Esophagus squamous epithelium (tissue), 5 donors: ENCODE measurements at places on chromosomes 5 and 9.

DNA sequence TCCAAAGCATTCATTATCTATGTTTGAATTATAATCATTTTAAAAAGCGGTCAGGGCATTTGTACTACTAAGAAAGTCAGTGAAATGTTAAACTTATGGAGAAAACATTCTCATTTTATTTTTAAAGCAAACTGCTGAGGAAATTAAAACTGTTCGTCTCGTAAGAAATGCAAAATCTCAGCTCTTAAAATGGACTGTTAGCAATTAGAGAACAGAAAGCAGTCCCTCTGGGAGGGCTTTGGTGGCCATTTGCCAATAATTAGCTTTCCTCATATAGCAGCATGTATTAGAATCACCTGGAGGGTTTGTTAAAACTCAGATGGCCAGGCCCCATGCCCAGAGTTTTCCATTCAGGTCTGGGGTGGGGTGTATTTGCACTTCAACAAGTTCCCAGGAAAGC, 120.7 kb upstream of the RASEF start:
- DNase-seq, result no peak

DNA sequence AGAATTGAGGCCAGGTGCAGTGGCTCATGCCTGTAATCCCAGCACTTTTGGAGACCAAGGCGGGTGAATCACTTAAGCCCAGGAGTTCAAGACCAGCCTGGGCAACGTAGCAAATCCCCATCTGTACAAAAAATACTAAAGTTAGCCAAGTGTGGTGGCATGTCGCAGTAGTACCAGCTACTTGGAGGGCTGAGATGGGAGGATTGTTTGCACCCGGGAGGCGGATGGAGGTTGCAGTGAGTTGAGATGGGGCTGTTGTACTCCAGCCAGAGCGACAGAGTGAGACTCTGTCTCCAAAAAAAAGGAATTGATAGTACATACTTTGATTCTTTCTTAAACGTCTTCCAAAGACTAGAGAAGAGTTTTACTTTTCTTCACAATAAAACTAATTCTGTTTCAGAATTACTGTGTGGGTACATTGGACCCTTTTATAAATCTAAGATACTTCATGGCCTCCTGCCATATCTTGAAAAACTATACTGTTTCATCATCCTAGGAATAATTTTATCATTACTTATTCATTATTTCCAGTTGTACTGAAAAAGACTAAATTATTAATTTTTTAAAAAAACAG, 132.0 kb upstream of the GRHPR start:
- DNase-seq, result no peak

DNA sequence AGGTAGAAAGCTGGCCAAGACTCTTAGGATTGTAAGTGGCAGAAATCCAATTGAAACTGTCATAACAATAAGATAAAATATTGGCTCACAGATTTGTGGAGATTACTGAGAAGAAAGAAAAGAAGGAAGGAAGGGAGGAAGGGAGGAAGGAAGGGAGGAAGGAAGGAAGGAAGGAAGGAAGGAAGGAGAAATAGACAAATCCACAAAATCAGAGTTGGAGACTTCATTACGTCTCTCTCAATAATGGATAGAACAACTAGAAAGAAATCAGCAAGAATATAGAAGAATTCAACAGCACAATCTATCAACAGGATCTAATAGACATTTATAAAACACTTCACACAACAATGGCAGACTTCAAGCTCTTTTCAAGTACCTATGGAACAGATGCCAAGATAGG, 17.9 kb upstream of the PAM start:
- DNase-seq, result no peak

DNA sequence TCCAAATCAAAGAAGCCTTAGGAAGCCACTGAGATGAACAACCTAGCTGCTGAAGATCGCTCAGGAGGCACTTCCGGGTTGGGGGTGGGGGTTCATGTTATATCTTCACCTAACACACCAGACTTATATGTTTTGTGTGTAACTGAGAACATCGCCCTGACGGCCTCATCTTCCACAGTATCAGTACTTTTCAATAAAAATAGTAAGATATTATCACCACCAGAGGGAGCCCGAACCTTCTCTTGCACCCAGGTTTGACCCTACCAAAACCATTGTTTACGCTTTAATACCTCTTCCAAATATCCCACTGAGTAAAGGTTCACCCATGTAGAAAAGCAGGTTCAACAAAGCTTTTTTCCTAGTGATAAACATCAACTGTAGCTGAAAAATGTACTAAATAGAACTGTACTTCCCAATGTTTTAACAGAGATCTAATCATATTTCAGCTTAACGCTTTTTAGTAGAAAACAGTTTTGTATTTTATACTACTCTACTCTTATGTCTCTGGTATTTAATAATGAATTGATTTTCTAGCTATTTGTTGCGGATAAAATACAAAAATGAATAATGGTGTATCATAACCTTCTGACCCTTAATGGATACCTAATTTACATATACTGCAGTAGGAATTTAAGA, 244.0 kb downstream of the EPB41L4A start:
- no peak for DNase-seq

DNA sequence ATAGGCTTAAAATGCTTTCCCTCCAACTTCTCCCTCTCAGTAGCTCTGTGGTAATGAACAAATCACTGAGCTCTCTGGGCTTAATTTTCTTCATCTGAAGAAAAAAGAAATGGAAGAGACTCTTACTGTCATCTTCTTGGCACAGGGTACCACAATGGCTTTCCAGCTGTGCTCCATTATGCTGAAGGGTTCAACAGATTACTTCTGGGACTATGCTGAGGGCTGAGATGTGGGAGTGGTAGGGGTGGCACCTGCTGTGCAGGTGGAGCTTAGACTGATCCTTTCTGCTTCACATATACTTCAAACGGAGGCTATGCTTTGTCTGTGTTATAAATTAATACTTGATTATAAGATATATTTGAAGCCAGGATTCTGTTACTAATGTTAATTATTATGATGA, 840.2 kb upstream of the C9orf72 start:
- DNase-seq, result no peak

GRCh38 chr5:54272746-54273145, 37.6 kb downstream of the ARL15 start:
- DNase-seq, result no peak

- DNase-seq, result no peak
Measured at GRCh38 chr5:35859101-35859661, 2.5 kb downstream of the IL7R start.

DNA sequence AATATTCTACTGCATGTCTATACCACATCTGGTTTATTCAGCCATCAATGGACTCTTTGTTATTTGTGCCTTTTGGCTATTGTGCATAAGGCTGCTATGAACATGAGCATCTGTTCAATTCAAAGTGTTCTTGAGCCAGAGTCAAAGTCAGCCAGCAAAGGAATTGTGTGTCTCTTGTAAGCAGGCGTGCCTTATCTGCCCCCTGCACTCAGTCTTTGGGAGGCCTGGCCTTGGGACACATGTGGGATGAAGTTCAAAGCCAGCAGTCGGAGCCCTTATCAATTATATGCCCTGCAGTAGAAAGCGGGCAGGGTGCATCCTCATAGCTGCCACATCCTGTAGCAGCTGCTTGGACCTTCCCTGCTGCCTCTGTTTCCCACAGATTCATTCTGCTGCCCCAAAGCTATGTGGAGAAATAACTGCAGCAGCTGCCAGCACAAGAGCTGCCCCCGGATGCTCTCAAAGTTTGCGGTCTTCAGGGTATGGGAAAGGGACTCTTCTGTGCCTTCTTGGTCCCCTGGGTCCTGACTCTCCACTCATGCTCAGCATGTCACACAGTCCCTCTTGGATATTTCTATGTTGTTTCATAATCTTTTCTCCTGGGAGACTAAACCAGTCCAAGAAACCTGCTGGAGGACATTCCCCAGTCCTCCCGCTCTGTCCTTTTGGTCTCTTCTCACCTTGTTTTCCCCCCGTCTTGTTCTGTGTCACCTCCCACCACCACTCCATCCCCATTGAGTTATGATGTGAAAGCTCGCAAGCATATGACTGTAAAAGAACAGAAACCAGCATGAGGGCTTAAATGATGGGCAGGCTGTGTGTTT, 35.9 kb downstream of the STOM start:
- no peak for DNase-seq

DNA sequence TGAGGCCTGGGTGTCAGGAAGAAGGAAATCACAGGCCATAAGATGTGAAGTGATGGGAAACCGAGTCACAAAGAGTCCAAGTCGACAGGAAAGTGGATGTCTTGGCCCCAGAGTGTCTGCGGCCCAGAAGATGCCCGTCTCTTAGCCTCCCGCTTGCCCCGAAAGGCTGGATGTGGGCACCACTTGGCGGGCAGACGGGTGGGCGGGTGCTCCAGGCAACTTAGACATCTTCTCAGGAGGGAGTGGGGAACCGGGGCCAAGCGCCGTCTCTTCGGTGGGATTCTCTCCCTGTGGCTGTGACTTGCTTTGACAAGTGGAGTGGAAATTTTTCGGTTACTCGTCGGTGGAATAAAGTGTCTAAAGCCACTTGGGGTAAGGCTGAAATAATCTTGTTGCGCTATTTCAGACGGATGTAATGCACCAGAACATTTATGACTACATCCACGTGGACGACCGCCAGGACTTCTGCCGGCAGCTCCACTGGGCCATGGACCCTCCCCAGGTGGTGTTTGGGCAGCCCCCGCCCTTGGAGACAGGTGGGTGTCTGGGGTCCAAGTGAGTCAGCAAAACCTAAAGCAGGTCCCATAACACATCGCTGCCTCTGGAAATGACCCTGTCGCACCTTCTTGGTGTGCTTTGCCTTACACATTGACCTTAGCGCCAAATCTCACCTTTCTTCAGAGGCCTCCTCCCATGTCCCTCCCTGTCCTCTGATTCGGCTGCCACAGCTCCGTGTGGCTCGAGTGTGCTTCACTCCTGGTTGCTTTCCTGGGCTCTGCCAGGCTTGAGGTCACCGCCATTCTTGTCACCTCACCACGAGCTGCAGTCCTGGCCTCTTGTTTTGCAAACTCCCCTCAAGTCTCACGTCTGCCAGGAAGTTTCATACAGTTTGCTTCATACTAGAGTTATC, 20.4 kb upstream of the EXOC3 start:
- no peak for DNase-seq

- DNase-seq, result no peak
Measured at GRCh38 chr5:77709993-77710685, 66.0 kb downstream of the TBCA start.

GRCh38 chr9:91037511-91038482, 236.2 kb downstream of the SYK start:
- DNase-seq, result no peak

DNA sequence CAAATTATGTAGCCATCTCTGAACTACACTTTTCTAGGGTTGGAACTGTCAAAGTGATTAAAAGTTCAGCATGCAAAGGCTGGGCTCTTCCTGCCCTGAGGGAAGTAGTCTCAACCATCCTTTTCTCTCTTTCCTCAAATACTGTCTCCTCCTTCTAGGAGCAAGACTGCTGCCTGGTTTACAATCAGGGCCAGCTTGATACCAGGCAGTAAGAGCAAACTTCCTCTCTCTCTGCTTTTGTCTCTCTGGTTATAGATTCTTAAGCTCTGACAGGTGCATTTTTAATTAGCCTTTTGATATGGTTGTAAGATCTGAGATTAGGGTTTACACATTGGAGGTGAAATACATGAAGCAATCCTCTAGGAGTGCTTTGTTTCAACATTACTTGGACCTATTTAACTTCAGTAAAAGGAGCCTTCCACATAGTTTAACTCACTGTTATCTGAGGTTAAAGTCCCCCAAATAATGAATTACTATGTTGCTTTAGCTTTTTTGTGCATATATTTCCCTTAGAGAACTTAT, 436.1 kb downstream of the SPATA31D1 start:
- DNase-seq, result no peak

- DNase-seq, result no peak
Measured at GRCh38 chr9:135053133-135053532, 34.3 kb upstream of the OLFM1 start.

- DNase-seq, result no peak
Measured at GRCh38 chr5:77546-77945, 14.4 kb upstream of the PLEKHG4B start.

GRCh38 chr5:146475906-146476305, 28.8 kb downstream of the TCERG1 start:
- no peak for DNase-seq

GRCh38 chr9:116907989-116908388, 220.9 kb downstream of the TRIM32 start:
- DNase-seq, result no peak

- no peak for DNase-seq
Measured at GRCh38 chr5:95919658-95920057, 42.0 kb downstream of the ELL2 start.

DNA sequence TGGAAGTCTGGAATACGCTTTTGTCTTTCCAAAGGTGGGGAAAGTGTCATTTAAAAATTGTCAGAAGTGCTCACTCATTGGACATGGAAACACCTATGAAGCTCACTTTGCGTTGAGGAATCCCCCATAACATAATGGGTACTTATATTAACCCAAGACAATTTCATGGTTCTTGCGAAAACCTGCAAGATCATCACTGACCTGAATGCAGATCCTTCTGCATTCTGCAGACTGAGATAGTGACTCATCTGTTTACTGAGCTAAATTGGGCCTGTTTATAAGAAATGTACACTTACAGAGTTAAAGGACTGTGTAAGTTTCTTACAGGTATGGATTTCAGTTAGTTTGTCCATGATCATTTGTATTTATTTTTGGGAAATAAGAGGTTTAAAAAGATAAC, 153.0 kb downstream of the HMHB1 start:
- no peak for DNase-seq

DNA sequence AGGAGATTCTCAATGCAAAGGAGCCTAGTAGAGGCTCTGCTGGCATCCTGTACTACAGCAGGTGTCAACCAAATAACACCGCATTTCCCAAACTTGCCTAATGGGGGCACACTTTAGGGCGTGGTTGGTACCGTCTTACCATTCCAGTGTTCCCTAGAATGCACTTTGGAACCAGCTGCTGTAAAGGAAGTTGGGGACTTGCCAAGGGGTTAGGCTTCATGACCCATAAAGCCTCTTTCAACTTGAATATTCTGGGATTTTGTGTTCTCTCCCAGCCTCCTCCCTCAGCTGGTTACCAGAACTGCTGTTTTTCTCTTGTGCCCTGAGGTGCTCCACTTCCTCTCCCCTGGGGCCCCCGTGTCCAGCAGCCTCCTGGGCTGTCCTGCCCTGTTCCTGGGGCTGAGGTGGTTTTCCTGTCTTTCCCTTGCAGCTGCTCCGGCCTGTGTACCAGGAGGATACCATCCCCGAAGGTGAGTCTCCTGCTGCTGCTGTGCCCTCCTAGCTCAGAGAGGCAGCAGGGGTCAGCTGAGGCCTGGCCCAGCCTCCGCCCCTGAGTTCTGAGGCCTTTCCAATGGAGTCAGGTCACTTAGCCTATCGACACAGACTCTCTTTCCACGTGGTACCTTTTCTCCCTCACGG, 44.7 kb downstream of the RGS3 start:
- no peak for DNase-seq

- no peak for DNase-seq
Measured at GRCh38 chr5:172715931-172716682, 54.9 kb downstream of the DUSP1 start.

GRCh38 chr5:158907856-158908255, 191.9 kb downstream of the EBF1 start:
- DNase-seq, result no peak

DNA sequence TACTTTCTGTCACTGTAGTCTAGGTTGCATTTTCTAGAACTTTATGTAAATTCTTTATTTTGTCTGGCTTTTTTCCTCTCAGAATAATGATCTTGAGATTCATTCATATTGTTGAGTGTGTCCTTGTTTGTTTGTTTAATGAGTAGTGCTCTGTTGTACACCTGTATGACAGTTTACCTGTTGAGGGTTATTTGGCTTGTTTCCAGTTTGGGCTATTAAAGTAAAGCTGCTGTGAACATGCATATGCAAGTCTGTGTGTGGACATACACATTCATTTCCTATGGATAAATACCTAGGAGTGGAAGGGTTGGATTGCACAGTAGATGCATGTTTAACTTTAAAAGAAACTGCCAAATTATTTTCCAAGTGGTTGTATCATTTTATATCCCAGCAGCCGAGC, 30.4 kb downstream of the MVB12B start:
- DNase-seq, result no peak

GRCh38 chr9:89295400-89295799, 15.6 kb upstream of the CKS2 start:
- no peak for DNase-seq
